Midbrain (tissue), 1 donor: ENCODE measurements at places on chromosomes 2 and 18.

- DNase-seq = no peak
These were observed 6.9 kb downstream of the ALLC start for GRCh38 chr2:3664925-3665324.

GRCh38 chr18:36464126-36464651 lies 166.7 kb downstream of the FHOD3 start:
- no peak for DNase-seq

GRCh38 chr2:207039225-207039624 lies 99.9 kb downstream of the CPO start:
- DNase-seq = no peak

GRCh38 chr2:186917866-186918265 lies 68.9 kb upstream of the ZSWIM2 start:
- DNase-seq = no peak

DNA sequence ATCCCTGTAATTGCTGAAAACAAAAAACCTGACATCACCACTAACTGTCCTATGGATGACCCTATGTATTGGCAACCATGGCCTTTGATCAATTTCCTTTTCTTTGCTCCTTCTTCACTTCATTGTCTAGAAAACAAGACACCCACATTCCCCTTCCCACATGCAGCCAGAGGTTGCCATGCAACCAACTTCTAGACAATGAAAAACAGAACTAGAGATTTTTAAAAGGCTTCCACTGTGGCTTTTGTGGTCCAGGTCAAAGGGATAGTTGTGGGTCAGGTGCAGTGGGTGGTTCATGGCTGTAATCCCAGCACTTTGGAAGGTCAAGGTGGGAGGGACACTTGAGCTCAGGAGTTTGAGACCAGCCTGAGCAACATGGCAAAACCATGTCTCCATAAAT lies 139.3 kb upstream of the DOK6 start:
- no peak for DNase-seq

DNA sequence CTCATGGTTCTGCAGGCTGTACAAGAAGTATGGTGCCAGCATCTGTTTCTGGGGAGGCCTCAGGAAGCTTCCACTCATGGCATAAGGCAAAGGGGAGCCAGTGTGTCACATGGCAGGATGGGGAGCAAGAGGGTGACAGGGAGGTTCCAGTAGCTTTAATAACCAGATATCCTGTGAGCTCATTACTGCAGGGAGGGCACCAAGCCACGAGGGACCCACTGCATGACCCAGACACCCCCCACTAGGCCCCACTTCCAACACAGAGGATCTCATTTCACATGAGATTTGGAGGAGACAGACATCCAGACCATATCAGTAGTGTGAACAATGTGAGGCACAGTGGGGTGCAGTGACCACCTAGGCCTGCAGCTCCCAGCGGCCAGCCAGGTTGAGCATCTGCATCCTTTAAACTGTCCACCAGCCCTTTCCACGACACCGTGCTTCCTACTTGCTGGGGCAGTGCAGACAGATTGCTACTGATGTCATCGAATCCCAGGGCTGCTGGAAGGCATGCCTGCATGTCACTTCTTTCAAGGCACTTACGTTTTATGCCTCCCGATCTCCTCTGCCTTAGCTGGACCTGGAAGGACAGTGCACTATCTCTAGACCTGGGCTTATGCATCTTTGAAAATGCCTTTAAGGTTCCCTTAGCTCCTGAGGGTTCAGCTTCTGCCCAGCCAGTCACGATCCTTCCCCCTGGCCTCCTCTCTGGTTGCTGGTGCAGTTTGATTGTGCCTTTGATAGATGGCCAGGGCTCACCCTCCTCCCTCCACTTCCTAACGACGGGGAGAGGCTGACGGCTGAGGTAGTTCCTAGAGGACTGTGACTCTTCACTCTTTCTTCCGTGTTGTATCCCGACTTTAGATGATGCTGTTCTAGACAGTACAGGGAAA lies 174.3 kb downstream of the FAM210A start:
- DNase-seq = no peak

DNA sequence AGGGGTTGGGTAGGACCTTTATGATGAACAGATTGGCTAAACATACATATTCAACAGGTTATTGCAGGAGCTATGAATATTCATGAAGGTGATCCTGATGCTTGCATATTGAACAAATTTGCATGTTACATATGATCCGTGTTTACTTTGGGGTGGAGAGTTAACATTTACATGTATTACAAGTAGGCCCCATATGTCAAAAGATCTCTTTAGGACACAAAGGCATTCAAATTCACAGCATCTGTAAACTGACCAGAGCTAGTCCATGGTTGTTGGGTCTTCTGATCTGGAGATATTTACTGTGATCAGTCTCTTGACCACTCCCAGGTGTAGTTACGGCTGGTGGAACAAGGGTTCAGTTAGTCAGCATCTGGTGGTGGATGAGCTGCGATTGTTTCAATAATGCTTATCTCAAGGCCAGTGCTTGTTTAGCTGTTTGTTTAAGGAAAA lies 80.4 kb downstream of the PMAIP1 start:
- DNase-seq = no peak

- no peak for DNase-seq
These were observed 36.3 kb downstream of the NCKAP1 start for GRCh38 chr2:183001948-183002347.

GRCh38 chr18:5463831-5464230 lies 80.0 kb downstream of the EPB41L3 start:
- no peak for DNase-seq

GRCh38 chr18:79353267-79353666 lies 42.5 kb upstream of the NFATC1 start:
- DNase-seq = peak; percentile 66

- no peak for DNase-seq
These were observed 1.0 kb upstream of the ROCK1 start for GRCh38 chr18:21112543-21113105.

GRCh38 chr18:9613550-9614400 lies 584 bp downstream of the PPP4R1 start:
- DNase-seq = peak; percentile 72

DNA sequence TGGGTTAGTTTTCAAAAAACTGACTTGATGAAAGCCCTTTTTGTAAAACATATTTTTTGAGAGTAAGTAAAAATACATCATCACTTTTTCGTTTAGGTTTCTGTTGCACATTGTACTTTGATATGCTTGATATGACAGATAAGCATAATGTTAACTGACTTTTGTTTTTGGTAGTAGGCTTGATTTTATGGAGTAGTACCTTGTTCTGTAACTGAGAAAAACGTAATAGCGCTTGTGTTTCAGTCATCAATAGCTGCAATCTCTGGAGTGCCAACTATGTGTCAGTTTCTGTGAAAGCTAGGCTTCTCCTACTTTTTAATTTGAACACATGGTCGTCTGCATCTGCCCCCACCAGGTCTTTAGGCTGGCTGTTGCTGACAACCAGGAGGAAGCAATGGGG lies 1.3 kb downstream of the LCLAT1 start:
- DNase-seq = no peak

- no peak for DNase-seq
These were observed 5.4 kb upstream of the RNASEH1 start for GRCh38 chr2:3563521-3563976.

- no peak for DNase-seq
These were observed 2119.8 kb upstream of the CELF4 start for GRCh38 chr18:39685303-39685902.

DNA sequence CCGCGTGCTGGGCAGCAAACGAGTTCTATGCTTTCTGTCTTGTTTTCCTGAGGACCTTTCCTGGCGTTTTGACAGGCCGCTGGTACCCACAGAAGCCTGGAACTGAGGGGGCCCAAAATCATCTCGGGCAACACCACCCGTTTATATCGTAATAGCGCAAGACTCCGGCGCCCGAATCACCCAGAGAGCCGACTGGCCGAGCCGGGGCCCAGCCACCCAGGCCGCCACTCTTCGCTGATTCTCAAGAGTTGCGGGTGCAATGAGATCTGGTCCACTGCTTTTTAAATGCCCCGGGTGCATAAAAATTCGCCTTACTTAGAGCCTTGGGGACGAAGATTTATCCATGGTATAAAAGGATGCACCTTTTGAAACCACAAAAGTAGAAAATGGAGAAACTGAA lies 6.2 kb upstream of the SPATA3 start:
- no peak for DNase-seq

GRCh38 chr2:101305492-101306078 lies 2.9 kb downstream of the RNF149 start:
- DNase-seq = no peak
